ENCODE measurements at places on chromosomes 12 and 14.

DNA sequence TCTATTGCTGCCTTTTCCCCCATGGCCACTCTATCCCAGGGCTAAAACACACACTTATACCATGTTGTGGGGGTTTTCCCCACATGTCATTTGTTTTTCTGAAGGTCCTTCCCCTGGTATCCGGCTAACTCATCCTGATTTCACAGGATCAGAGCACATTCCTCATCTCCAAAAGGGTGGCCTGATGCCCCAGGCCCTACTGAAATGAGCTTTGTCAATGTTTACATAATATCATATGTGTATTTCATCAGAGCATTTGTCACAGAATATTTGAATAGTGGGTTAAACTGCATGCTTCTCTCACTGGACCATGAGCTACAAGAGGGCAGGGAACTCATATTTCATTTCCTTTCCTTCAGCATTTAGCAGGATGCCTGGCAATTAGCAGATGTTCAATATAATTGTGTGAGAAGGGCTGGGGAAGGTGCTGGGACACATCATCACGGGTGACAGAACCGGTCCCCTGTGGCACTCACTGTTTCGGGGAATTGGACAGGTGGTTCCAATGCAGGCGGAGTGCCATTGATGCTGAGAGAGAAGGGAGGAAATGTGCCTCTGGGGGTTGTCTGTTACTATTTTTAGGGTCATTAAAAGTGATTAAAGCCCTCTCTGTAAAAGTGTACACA lies 26.8 kb downstream of the EMP1 start:
- no peak for DNase-seq

- DNase-seq = no peak
Observed at GRCh38 chr12:66482351-66483203, 180.3 kb downstream of the HELB start.

- no peak for DNase-seq
Observed at GRCh38 chr12:45674181-45674977, 55.1 kb upstream of the ARID2 start.

DNA sequence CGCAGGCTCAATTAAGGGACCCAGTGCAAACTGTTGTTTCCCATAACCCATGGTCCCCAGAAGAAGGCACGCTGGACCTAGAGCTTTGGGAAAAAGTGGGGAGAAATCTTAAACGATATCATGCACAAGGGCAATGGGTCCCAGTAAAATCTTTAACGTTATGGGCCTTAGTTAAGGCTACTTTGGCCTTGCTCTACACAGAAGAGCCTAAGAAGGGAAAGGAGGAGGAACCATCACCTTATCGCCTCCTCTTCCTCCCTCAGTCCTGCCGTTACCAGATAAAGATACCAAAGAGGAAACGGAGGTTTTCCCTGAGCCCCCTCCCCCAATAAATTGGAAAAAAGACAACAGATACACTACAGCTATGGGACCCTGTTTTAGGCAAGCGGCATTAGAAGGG lies 116.9 kb downstream of the PPHLN1 start:
- no peak for DNase-seq

- no peak for DNase-seq
Observed at GRCh38 chr12:50689437-50689836, 74.5 kb upstream of the ATF1 start.

DNA sequence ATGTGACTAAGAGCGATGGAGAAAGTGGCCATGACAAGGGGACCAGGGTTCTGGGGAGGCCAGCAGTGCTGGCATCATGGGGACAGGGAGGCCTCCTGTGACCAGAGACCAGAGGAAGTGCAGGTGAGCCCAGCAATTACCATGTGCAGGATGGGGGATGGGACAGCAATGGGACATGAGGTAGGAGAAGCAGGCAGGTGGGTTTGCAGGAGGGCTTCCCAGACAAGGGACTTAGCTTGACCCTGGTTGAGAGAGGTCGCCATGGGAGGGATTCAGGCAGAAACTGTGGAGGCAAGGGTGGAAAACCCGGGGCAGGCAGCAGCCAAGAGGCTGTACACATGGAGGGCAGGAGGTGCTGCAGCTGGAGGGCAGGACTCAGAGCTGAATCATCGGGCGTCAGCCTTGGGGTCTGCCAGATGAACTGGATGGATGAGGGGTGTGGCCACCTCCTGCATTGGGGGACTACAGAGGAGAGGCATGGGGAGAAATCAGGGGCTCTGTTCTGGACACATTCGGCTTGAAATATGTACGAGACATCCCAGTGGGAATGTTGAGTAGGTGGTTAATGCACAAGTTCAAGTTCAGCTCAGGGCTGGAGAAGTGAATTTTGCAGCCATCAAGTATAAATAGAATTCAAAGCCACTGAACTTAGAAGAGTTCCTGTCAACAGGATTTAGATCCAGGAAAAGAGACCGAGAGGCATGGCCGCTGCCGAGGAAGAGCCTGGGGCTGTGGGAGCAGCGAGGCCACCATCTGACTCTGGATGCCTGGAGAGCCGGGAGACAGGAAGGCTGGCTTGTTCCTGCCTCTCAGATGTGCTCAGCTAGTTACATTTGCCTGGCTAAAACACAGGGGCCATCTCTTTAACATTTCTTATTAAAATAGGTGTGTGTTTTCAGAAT lies 36.6 kb downstream of the SFSWAP start:
- no peak for DNase-seq

DNA sequence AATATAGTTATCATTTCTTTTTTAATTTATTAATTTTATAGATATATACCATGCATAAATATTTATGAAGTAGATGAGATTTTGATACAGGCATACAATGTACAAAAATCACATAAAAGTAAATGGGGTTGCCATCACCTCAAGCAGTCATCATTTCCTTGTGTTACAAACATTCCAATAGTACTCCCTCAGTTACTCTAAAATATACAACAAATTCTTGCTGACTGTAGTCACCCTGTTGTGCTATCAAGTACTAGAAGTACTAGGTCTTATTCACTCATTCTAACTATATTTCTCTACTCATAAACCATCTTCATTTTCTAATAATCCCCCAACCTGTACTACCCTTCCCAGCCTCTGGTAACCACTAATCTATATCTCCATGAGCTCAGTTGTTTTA lies 432.6 kb upstream of the SYT1 start:
- DNase-seq = no peak

GRCh38 chr12:76014007-76014406 lies 17.6 kb downstream of the PHLDA1 start:
- no peak for DNase-seq

DNA sequence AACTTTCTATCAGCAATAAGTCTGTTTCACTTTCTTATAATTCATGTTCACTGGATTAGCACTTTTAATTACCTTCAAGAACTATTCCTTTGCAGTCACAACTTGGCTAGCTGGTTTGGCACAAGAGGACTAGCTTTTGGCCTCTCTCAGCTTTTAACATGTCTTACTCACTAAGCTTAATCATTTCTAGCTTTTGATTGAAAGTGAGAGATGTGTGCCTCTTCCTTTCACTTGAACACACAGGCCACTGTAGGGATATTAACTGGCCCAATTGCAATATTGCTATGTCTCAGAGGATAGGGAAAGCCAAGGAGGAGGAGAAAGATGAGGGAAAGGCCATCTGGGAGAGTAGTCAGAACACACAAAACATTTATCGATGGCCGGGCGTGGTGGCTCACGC lies 92.7 kb downstream of the PRICKLE1 start:
- DNase-seq = no peak
